ENCODE measurements at places on chromosomes 13 and 19.

- DNase-seq = no peak
Observed at GRCh38 chr13:37816276-37816675, 53.3 kb downstream of the TRPC4 start.

- no peak for DNase-seq
Observed at GRCh38 chr19:40223135-40223822, 3.2 kb downstream of the CCNP start.

GRCh38 chr19:17234911-17235299 is 8.9 kb downstream of the OCEL1 start:
- DNase-seq = peak; percentile 43

DNA sequence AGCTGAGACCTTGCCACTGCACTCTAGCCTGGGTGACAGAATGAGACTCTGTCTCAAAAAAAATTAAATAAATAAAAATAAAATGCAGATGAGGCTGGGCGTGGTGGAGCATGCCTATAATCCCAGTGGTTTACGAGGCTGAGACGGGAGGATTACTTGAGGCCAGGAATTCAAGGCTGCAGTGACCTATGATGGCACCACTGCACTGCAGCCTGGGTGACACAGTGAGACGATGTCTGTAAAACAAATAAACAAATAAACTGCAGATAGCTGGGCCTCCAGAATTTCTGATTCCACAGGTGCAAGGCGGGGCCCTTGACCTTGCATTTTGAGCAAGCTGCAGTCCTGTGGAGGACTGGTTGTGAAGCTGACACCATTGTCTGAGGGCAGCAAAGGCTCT is 3.1 kb upstream of the MAG start:
- DNase-seq = no peak

GRCh38 chr19:47296036-47296435 is 13.6 kb upstream of the C5AR1 start:
- DNase-seq = peak; percentile 86

- DNase-seq = no peak
Observed at GRCh38 chr13:27461940-27462584, 11.7 kb upstream of the MTIF3 start.

DNA sequence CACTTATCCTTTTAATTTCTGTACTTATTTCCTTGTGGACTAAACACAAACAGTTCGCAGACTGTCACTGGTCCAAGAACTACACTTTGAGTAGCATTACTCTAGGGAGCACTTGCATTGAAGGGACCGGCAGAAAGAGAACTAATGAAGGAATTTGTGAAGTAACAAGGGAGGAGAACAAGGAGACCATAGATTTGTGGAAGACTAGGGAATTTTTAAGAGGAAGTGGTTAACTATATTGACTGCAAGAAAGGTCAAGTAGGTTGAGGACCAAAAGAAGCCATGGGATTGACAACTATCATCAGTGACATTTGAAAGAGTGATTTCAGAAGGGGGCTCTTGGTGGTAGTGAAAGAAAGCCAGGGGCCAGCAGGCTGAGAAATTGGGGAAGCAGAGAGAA is 4.0 kb upstream of the RB1 start:
- DNase-seq = no peak

DNA sequence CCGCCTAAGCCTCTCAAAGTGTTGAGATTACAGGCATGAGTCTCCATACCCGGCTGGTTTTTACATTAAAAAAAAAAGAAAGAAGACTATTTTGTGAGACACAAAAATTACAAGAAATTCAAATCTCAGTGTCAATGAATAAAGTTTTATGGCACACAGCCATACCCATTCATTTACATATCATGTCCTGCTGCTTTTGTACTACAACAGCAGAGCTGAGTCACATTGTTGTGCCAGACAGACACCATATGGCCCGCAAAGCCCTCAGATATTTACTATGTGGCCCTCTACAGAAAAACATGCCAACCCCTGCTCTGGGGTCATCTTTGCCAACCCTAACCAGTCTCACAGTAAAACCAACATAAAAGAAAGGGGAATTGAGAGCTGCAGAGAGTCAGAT is 5.3 kb downstream of the SMIM7 start:
- no peak for DNase-seq

GRCh38 chr13:79084802-79085424 is 321.1 kb downstream of the RBM26 start:
- DNase-seq = no peak

DNA sequence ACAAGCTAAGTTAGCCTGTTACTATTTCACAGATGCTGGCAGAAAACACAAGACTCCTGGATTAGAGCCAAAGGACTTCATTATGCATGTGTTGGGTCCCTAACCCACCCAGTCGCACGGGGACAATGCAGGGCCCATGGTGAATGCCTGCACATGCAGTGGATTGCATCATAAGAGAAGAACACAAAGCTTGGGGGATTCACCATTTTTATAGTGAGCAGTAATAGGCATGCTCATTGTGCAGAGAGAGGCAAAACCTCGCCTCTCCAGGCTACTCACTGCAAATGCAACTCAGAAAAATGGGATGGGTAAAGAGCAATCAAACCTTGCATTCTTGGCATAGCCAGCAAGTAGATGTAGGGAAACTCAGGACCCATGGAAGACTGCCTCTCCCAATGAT is 115.8 kb downstream of the DIAPH3 start:
- no peak for DNase-seq

DNA sequence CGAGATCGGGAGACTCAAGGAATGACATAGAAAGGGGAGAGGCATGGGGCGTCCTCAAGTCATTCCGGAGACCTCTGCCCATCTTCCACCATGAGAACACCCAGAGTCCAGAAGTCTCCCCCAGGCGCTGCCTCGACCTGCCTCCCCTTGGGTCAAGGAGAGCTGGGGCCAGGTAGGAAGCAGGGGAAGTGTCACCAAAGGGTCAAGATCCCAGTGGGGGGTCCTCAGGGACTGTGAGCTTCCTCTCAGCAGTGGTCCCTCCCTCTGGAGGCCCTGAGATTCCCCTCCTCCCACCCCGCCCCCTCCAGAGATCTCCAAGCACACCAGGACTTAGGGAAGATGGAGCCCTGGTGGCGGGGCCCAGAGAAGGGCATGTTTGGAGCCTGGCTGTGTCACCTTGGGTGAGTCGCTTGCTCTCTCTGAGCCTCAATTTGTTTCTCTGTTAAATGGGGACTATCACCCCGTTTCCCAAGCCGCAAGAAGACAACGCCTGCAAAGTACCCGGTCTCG is 919 bp downstream of the DACT3 start:
- DNase-seq = no peak

GRCh38 chr13:28411831-28412353 is 83.0 kb downstream of the FLT1 start:
- no peak for DNase-seq

GRCh38 chr19:3178377-3178972 is at the start of gene S1PR4:
Gene S1PR4 (plus strand): TSS chr19:3178769. CDS start chr19:3178793, 24 bp downstream.
- no peak for DNase-seq

GRCh38 chr13:31007417-31007816 is 75.0 kb downstream of the TEX26 start:
- no peak for DNase-seq

- DNase-seq = no peak
Observed at GRCh38 chr19:39325778-39326665, 5.4 kb upstream of the LRFN1 start.

DNA sequence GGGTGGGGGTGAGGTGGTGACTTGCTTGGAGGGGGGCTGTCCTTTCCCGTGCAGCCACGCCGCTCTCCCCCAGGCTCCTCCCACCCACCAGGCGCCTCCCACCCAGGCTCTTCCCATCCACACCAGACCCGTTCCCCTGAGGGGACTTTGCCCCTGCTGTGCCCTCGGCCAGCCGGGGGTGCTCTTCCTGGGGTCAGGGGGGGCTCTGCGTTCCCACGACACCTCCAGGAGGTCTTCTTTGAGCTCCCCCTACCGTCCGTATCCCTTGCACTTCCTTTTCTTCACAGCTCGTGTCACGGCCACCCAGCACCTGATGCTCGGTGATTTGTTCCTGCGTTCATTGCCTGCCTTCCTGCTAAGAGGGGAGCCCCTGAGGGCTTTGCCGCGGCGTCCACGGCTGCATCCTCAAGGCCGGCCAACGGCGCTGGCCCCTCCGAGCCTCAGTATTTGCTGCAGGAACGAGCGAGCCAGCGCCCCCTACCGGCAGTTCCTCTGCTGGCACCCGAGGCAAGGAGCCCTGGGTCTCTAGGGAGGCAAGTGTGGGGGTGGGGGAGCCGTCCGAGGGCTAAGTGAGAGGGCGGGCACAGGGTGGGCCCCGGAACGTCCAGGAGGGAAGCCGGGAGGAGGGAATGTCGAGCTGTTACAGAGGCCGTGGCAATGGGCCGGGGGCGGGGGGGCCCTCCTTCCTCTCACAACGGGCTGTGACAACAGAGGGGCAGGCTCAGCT is 11.8 kb downstream of the LRRC4B start:
- peak; percentile 19 for DNase-seq

GRCh38 chr19:4542896-4543841 is 3.3 kb upstream of the LRG1 start:
- no peak for DNase-seq

DNA sequence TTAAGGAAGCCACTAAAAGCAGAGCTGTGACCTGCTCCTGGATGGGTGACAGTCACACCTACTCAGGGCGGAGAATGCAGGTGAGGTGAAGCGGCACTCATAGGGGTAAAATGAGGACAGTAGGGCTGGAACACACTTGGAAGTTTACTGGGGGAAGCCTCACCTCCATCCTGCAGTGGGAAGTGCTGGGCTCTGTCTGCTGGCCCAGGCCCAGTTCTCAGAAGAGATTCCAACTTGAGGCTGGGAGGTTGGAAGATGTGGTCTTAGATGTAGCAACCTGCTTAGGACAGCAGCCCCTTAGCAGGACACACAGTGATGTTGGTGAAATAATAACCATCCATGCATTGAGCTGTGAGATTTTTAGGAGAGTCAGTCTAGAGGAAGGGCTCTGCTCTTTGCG is 4.6 kb downstream of the MEDAG start:
- DNase-seq = no peak

DNA sequence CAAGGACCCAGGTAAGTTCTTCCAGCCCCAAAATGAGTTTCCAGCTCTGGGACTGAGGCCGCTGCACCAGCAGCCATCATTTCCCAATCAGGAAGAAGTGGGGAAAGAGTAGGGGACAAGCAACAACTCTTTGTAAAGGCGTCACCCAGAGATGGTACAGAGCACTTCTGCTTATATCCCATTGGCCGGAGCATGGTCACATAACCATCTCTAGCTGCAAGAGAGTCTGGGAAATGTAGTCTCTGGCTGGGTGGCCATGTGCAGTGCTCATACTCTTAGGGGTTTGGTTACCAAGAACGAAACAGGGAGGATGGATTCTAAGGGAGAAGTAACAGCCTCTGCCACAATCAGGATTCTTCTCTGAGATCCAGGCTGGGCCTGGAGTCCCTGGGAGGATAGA is 26.3 kb downstream of the CKM start:
- no peak for DNase-seq

GRCh38 chr19:11269408-11269807 is 7.1 kb upstream of the DOCK6 start:
- no peak for DNase-seq

DNA sequence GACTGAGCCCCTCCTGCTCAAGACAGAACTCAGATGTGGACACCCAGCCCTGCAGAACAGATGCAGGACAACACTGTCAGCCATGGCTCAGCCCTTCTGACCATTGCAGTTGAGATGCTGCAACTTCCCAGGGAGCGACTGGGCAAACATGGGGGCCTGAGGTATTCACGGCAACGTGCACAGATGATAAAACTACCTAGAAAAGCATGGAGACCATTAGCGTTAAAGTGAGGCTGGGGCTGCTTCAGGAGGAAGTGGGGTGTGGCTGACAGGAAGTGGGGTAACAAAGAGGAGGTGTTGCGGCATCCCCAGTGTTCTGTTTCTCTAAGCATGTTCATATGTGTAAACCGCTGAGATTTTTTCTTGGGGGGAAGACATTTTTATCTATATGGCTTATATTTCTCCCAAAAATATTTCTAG is 1.3 kb upstream of the SIGLEC9 start:
- DNase-seq = no peak

- DNase-seq = no peak
Observed at GRCh38 chr13:50543782-50544181, 299.7 kb downstream of the DLEU7 start.

DNA sequence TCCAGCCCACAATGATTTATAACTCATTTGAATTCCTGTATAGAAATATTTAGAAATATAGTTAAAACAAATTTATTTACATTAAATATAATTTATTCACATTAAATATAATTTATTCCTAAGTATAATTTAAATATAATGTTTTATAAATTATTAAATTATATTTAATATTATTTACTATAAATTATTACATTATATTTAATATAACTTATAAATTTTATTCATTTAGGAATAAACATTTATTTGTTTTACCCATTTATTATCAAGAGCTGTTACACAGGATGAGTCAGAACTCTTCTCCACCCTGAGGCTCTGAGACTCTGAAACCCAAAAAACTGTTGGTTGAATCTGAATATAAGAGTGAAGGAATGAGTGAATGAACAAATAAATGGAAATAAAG is 170.9 kb upstream of the OBI1 start:
- DNase-seq = no peak

DNA sequence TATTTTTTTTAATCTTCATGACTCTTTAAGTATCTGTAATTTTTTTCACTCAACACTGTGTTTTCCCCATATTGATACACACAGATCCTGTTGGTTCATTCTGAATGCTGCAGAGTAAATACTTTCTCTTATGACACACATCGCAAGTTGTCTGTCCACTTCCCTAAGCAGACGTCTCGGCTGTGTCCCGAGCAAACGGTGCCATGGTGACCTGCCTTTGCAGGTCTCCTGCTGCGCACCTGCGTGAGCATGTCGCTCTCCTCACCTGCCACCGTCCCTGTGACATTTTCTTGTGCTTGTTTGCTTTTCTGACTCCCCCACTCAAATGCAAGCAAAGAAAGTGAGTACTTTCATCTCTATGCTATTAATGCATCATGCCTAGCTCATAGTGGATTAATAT is 57.8 kb downstream of the CCDC70 start:
- no peak for DNase-seq

DNA sequence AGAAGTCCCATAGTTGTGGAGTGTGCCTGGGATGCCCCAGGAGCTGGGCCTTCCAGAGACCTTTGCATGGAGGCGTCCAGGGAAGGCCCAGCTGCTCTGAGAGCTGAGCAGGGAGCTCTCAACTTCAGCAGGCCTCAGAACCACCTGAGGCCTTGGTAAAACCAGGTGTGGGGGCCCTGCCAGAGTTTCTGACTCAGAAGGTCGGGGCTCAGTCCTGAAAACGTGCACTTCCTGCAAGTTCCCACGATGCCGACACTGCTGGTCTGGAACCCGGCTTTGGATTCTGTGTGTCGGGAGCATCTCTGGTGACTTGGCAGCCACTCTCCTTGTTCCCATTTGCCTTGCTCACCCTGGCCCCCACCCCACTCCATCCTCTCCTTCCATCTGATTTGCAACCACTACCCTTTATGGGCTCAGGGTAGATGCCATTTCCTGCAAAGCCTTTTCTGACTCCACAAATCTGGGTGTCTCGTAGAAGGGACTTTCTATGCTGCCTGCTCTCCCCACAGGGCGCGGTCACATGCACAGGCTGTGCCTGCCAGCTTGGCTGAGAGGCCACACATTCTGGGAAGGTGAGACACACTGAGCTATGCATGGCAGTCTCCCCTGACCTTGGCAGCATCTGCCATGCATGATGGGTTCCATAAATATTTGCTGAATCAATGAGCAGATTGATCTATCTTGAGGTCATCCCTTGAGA is 244.7 kb downstream of the COL4A1 start:
- no peak for DNase-seq

Measured in COR-L47 (cell line).